Aorta (tissue), 5 donors: ENCODE measurements at places on chromosomes 12 and 14. TPM values are rescaled to one million over a fixed set of nuclear protein-coding genes. Genes with fewer than 3 reads are reported as not detected.

GRCh38 chr12:94165138-94165537 is 16.8 kb downstream of the PLXNC1 start:
- H3K4me1 ChIP-seq = no peaks in the 10 kb centered on the region
- no peaks in the 10 kb centered on the region for H3K36me3 ChIP-seq

GRCh38 chr14:50608302-50608851 is 48.4 kb downstream of the ATL1 start:
- DNase-seq = no peak
- H3K4me1 ChIP-seq = no peaks in the 10 kb centered on the region
- no peaks in the 10 kb centered on the region for H3K36me3 ChIP-seq
- H3K27ac ChIP-seq = no peak overlapping the region
- H3K4me3 ChIP-seq = no peak overlapping the region
- no peaks in the 10 kb centered on the region for H3K27me3 ChIP-seq

GRCh38 chr12:69844836-69845235 is 19.8 kb downstream of the MYRFL start:
- no peak overlapping the region for H3K27ac ChIP-seq
- DNase-seq = no peak
- H3K4me3 ChIP-seq = no peak overlapping the region
- H3K27me3 ChIP-seq = no peaks in the 10 kb centered on the region

DNA sequence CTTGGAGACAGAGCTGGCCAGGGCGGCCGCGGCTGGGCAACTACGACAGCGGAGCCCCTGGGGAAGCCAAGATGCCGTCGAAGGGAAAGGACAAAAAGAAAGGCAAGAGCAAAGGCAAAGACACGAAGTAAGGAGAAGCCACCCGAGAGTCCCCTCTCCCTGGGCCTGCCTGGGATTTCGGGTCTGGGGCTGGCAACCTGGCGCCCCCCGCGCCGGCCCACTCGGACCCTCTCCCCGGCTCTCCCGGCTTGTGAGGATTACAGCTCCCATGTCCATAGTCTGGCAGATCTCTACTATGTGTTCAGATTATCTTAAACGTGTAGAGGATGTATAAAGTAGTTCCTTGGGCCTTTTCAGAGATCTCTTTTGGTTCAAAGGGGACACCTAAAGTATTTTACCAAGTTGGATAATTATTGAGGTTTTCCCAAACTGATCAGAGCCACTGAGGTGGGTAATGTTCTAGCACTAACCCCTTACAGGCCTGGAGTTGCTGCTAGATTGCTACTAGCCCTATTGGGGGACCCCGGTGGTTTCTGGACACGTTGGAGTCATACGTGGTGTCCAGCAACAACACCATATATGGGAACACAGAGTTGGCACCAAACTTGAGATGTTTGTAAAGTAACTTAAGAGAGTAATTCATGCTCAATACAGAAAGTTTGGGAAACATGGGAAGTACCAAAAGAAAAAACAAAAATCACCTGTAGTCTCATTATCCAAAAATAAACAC is 424 bp downstream of the BBOF1 start:
- no peak overlapping the region for H3K27ac ChIP-seq
- H3K4me1 ChIP-seq = no peaks in the 10 kb centered on the region
- no peak for DNase-seq
- H3K36me3 ChIP-seq = no peaks in the 10 kb centered on the region
- no peaks in the 10 kb centered on the region for H3K27me3 ChIP-seq
- peak overlapping the region; percentile 60 for H3K4me3 ChIP-seq

The RHEBL1 gene
- 0.55 TPM for total RNA-seq

The WIF1 gene
- not detected for total RNA-seq

The METTL3 gene
- 45.5 TPM for total RNA-seq

DNA sequence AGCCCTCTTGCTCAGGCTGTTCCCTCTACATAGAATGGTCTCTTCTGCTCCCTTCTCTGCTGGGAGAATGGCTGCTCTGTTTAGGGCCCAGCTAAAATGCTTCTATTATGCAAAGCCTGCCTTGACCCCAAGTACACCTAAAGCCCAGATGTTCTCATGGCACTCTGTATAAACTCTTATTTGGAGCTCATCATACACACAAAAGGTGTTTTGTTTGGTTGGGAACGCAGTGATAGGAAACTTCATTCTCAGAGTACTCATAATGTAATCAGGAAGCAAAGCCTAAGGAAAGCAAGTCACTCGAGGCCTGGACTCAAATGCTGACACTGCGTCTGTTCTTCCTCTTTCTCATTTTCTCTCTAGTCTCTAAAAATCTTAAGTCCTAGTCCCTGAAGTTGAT is 38.2 kb upstream of the SYCP3 start:
- H3K27ac ChIP-seq = peak overlapping the region; percentile 9
- peaks cover 4% of the 10 kb centered on the region for H3K36me3 ChIP-seq
- H3K4me1 ChIP-seq = no peaks in the 10 kb centered on the region
- H3K4me3 ChIP-seq = no peak overlapping the region
- no peaks in the 10 kb centered on the region for H3K27me3 ChIP-seq
- no peak for DNase-seq

- H3K27ac ChIP-seq = no peak overlapping the region
- DNase-seq = no peak
- no peak overlapping the region for H3K4me3 ChIP-seq
- H3K4me1 ChIP-seq = no peaks in the 10 kb centered on the region
These were observed 276.2 kb upstream of the RTL1 start for GRCh38 chr14:101179691-101180211.

DNA sequence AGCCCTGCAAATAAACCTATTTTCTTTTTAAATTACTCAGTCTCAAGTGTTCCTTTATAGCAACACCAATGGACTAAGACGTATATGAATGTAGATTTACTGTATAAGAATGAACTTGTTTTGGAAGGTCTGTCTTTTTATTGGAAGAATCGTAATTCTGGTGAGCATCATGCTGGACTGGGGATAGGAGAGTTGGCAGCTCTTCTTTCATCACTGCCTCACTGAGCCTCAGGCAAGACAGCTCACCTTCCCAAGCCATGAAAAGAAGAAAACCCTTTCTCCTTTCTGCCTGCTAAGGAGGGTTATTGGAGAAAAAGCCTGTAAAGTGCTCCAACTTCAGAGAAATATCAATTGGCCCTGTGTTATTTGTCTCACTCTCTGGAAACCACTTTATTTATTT is 9.1 kb upstream of the RNF34 start:
- no peak for DNase-seq
- H3K27ac ChIP-seq = no peak overlapping the region
- no peaks in the 10 kb centered on the region for H3K27me3 ChIP-seq
- H3K4me3 ChIP-seq = no peak overlapping the region
- H3K4me1 ChIP-seq = no peaks in the 10 kb centered on the region

The LRRK2 gene
- total RNA-seq = 42.0 TPM
